ENCODE measurements at places on chromosomes 16 and 17.

GRCh38 chr16:80844395-80844794 lies 40.0 kb upstream of the CDYL2 start:
- no peak for DNase-seq

GRCh38 chr17:48568499-48569239 lies 9.5 kb downstream of the HOXB4 start:
- no peak for DNase-seq

DNA sequence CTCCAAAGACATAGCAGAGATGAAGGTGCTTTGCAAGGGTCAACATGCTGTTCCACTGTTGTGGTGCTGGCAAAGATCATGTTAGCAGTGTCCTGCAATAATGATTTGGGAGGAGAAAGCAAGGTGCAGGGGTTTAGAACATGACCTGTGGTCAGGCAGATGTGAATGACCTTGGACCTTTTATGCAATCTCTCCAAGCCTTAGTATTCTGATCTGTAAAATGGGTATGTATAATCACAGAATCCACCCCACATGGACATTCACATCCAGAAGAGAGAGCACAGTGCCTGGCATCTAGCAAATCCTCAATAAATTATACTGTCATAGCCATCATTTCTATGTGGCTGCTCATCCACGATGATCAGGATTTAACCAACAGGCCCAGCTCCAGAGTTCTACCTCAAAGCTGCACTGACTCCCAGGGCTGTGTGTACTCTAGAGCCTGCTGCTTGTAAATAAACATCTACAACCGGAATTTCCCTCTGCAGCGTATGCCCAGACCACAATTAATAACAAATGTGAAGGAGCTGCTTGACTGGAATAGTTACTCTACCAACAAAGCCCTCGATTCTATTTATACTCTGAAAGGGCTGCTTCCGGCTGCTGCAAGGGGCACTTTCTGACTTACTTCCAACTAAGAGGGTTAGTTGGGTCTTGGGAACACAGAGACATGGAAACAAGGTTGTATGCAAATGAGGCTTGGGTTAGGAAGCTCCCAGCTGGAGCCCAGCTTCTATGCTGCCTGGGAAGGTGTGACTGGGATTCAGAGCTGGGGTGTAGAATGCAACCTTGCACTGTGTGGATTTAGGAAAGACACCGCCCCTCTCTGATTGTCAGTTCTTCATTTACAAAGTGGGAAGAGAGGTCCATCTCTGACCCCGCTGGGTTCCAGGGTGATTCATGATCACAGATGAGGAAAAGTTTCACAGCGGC lies 265.2 kb downstream of the XYLT1 start:
- DNase-seq, result no peak

DNA sequence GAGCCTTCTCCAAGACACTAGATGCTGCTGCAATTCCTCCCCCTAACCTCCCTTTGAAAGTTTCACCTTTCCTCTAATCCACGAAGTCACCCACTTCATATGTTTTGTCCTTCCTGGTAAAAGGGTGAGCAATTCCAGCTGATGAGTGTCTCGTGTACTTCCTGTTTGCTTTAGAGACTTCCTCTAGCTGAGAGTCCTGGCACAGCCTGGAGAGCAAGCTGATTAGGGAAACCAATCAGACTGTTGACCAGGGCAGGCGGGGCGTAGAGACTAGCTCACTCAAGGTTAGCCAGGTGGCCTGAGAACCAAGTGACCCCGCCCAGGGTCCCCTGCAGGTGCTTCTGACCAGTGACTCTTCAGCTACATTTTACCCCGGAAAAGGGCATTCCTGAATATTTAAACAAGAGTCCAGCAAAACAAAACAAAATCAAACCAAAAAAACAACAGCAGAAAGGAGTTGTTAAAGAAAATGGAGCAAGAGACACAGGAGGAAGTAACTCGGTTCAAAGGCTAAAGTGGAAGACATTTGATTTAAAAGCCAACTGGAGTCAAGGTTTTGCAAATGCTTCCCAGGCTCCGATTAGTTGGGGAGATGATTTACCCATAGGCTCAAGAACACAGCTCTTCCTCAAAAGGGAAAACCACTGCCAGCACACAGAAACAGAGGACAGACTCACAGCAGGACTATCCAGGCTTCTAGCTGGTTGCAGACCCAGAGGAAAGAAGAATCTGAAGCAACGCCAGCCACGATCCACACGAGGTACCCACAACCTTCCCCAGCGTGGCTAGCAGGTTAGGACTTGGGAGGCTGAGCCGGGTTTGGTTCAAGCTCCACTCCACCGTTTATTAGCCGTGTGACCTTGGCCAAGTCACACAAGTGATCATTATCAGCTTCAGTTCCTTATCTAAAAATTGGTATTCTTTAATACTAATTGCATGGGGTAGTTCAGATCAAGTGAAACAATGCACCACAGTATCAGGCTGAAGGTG lies 13.4 kb downstream of the HSPB9 start:
- no peak for DNase-seq

DNA sequence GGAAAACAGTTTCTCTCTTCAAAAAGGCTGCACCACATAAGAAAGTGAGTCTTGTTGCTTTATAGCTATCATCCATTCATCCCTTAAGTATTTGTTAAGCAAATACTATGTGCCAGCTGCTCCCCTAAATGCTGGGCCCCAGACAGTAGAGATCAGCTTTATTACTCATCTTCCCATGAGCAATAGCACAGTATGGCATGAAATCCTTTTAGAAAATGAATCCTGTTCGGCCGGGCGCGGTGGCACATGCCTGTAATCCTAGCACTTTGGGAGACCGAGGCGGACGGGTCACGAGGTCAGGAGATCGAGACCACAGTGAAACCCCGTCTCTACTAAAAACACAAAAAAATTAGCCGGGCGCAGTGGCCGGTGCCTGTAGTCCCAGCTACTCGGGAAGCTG lies 99.5 kb downstream of the MYO1D start:
- DNase-seq, result no peak

DNA sequence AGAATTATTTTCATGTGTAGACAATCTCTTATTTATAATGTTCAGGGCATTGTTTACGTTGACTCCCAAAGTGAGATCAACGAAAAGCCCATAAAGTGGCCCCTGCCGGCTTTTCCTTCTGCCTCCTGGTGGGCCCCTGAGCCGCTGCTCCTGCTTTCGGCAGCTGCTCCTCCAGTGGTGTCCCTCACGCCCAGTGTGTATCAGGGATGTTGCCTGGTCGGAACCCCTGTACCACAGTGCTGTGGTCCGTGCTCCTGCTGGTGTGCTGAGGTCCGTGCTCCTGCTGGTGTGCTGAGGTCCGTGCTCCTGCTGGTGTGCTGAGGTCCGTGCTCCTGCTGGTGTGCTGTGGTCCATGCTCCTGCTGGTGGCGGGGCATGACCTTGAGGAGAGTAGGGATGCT lies 107.6 kb downstream of the BANP start:
- no peak for DNase-seq

GRCh38 chr17:9684955-9685621 lies 39.8 kb downstream of the USP43 start:
- no peak for DNase-seq

DNA sequence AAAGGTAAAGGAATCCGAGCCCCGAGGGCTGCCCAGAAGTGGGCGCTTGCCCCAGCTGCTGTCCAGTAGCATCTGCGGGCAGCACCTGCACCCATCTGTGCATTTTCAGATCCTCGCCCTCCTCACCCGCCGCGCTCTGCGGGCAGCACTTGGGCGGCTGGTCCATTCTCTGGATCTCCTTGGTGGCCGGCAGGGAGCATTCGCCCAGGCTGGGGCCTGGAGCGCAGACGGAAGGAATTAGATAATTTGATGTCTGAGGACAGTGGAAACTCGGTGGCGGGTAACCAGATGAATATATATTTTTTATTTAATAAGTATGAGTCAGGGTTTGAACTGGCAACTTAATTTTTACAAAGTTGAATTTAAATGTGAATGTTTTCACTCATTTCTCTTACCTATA lies 88.5 kb downstream of the NPIPB11 start:
- DNase-seq, result no peak
